Activated CD8-positive, alpha-beta memory T cell treated with anti-CD3 and anti-CD28 coated beads for 1 hour (primary cell): ENCODE measurements at places on chromosomes 3 and 15.
A peak's percentile ranks its signal among the peaks of the same experiment; 100 is the strongest.

DNA sequence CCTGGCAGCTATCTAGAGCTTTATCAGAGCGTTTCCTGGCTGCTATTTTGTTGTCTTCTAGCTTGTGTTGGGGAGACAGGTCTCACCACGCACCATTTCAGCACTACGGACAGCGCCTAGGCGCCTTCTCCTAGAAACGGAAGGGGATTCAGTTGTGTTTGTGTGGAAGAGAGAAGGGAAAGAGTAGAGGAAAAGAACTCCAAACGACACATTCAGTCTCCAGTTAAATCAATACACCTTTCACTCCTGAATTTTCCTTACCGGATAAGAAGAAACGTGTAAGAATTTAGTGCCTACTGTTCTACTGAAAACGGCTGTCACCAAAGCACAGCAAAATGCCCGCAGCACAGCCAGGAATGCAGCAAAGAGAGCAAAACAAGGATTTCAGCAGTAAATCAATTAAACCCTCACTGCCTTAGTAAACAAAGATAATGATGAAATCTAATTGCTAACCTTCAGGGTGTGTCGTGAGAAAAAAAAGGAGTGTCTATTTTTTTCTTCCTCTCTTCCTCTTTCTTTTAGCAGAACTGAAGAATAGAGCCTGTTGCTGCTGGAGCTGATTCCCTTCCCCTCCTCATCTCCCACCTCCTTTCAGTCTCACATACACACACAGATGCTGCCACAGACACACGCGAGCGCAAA, 412 bp upstream of the CTXN2 start:
- peak; percentile 11 for DNase-seq

- no peak for DNase-seq
Measured at GRCh38 chr15:33494306-33494705, 183.5 kb downstream of the RYR3 start.

GRCh38 chr3:120661945-120662344, 20.1 kb downstream of the HGD start:
- DNase-seq, result no peak

- DNase-seq, result peak; percentile 42
Measured at GRCh38 chr15:68783226-68784058, 37.3 kb downstream of the ANP32A start.

DNA sequence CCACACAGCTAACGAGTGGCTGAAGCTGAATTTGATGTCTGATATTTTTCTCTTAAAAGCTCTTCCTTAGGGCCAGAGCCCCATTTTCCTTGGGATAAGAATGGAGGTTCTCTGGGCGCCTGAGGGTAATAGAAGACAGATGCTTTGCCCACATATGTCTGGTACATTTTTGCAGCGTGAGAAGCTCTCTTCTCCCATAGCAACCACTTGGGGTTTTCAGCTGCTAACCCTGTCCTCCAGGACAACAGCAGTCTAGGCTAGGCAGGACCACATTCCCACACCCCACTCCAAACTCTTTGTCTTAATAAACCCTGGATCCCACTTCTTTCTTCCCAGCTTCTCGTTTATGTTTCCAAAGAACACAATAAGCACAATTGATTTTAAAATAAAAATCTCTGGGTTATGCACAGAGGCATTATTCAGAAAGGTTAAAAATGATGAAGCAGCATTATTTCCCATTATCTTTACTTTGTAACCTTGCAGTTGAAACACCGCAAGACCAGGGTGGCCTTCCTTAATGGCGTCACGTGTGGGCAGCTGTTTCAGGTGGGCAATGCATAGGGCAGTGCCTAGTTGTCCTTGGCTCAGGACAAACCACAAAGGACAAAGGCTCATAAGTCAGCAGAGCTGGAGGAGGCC, 56.5 kb upstream of the NTRK3 start:
- DNase-seq, result no peak

GRCh38 chr3:44678480-44679116, 30.1 kb downstream of the ZNF35 start:
- no peak for DNase-seq

- DNase-seq, result no peak
Measured at GRCh38 chr3:155097009-155097349, 16.9 kb downstream of the MME start.

DNA sequence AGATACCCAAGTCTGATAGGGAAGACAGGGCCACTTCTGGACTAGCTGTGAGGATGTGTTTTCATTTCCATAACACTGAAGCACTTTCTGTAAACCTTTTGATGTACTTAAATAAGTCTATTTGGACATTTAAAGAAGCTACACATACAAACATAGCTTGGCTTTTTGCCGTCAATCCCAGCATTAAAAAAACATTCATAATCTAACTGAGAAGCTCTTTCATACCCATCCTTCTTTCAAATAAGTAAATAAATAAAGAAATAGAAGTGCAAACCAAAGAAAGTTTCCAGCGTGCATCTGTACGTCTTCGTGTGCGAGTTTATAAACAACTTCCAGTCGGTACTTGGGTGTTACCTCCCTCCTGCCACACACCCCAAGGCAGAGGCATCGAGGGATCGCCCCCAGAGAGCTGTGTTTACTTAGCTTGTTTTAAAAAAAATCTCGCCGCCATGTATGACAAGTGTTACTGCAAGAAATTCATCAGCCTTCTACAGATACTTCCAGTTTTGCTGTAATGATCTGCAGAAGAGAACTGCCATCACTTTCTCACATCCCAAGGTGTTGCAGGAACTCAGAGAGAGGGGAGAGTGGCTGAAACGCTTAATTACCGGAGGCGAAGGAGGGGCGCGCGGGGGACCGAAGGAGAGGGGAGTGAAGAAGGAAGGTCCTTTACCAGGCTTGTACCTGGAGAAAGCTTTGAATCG, 9.0 kb upstream of the MEIS2 start:
- DNase-seq, result no peak

DNA sequence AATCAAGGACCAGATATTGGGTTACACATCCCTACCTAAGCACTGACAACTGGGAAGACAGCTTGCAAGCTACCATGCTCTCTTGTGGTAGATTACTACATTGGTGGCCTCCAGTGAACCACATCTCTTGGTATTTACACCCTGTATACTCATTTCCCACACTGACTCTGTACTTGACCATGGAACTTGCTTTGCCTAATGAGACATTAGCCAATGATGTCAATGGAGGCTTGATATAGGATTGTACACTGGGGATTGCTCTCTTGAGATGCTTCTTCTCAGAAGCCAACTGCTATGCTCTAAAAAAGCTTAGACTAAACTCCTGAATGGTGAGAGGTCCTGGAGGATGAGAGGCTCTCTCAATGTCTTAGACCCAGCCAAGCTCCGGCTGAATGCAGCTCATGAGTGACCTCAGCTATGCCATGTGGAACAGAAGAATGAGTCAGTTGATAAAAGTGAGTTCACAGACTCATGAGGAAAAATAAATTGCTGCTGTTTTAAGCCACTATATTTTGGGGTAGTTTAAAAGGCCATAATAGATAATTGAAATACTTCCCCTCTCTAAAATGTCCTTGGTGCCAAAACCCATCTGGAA, 61.5 kb upstream of the GALNT15 start:
- DNase-seq, result no peak

DNA sequence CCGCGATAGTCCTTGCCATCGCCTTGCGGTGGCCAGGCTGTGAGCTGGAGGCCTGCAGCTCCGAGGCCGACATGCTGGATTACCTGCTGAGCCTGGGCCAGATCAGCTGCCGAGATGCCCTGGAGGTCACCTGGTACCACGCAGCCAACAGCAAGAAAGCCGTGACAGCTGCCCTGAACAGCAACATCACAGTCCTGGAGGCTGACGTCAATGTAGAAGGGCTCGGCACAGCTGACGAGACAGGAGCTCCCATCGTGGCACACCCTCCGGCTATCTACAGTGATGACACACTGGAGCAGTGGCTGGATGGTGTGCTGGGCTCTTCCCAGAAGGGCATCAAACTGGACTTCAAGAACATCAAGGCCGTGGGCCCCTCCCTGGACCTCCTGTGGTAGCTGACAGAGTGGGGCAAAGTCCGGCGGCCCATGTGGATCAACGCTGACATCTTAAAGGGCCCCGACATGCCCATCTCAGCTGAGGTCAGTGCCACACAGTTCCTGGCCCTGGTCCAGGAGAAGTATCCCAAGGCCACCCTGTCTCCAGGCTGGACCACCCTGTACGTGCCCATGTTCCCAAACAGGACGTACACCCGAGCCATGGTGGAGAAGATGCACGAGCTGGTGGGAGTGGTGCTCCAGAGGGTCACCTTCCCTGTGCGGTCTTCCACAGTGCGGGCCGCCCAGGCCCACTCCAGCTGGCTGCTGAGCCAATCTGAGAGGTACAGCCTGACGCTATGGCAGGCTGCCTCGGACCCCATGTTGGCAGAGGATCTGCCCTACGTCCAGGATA, 70.2 kb downstream of the FAM43A start:
- no peak for DNase-seq

DNA sequence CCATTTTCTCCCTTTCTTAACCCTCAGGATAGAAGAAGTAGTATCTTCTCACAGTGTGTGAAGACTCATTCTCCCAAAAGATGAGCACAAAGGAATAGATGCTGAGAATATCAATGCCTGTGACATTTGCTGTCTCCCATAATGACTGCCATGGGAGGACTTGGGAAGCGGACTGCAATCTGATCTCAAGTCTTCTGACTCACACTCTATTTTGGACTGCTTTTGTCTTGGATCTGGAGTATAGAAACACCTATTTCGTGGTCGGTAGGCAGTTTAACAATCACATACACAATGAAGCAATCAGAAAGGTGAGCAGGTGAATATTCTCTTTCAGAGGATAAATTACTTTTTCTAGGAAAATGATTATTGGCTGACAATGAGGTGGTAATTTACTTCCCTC, 852.0 kb downstream of the FHIT start:
- DNase-seq, result no peak

GRCh38 chr3:4514916-4515315, 21.8 kb downstream of the ITPR1 start:
- DNase-seq, result no peak

DNA sequence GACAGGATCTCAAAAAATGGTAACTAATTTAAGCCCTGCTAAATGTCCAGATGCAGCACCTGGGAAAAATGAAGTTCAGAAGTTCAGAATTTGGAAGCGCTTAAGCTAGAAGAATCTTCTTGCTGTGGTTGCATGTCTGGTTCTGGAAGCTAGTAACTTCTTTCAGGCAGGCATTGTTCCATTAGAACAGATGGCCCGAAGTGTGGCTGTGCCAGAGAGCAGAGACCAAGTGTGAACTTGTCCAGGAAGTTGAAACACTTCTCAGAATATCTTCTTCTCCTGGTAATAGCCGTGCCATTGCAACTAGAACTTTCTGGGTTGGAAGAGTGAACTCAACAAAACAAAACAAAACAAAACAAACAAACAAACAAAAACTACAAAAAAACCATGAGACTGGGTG, 80.0 kb downstream of the MITF start:
- DNase-seq, result no peak

DNA sequence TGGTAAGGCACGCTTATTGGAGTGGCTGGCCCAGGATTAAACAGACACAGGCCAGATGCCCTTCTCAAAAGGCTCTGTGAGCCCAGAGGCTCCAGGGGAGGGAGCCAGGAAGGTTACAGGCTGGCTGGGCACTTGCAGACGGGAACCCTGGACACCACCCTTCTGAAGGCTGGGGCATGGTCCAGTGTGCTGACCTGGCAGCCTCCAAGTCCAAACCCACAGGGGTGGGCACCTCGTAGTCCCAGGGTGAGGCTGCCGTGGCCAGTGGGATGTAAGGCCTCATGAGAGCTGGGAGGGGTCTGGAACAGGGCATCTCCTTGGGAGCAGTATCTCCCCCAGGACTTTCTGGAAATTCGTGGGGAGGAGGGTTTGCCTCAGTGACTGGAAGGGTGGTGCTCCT, 19.6 kb downstream of the EFCC1 start:
- no peak for DNase-seq

DNA sequence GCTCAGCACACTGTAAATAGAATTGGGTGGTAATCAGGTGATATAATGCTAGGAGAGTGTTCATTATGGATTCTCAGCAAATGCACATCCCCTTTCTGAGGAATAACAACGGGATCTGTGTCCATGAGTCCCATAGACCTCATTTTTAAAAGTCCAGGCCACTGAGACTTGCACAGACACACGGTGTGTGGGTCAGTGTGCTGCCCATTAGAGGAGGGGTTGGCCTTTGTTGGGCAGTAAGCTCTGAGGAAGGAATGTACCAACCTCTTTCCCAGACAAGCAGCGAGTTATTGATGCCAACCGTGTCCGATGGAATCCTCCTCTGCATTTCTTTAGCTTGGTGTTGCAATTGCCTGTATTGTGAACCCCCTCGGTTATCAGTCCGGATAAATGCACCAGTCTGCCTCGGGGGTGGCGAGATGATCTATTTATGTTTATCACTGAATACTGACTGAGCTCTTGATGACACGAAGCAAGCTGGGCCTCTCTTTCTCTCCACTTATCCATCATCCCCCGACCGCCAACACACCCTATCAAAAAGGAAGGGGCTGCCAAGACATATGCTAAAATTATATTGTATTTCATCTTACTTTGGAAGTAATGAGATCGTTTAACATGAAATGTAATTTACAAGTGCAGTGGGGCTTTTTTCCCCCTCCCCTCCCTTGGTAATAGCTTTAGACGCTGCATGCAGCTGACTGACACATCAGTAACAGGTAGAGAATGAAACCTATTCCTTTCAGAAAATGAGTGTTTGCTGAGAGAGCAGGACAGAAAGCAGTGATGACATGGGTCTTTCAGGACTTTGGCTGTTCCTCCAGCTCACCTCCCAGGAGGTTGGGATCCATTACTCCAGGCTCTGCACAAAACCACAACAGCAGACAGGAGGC, 126.6 kb upstream of the ST8SIA2 start:
- DNase-seq, result no peak

DNA sequence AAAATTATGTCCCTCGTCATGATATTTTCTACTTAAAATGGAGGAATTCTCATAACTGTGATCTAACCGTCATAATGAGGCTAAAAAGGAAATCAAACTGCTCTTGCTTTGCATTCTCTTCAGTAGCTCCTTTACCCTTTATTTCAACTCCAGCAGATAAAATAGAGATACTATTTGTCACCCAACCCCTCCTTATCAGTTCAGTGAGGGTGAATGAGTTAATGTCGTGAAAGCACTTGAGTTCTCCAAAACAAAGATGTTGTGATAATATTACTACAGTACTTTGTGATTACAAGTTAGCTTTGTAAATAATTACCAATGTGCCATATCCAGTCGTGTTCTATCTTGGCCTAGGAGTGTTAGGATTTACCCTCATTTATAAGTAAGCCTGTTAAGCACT, 63.4 kb upstream of the ANKRD28 start:
- DNase-seq, result no peak

DNA sequence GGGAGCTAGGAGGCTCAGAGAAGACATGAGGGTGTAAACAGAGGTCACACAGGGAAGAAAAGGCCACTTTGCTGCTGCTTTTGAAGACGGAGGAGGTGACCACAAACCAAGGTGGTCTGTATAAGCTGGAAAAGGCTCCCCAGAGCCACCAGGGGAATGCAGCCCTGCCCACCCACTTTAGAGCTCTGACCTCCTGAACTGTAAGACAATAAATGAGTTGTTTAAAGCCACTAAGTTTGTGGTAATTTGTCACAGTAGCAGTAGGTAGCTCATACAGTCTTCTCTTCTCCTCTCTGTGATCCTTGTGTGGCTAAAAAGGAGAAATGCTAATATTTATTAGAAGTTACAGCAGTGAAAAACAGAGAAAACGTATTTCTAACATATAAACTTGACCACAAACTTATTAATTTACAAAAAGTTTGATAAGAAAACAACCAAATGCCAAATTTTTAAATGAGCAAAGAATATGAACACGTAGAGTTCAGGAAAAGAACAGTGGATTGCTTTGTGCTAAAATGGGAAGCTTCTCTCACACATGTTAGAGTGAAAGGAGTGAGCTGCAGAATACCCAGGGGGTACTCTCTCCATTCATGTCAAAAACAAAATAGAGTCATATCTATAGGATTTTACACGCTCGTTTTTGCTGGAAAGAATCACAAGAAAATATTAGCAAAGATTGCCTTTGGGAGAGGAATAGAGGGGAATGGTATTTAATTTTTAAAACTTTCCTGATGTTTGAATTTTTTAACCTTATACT, 71.0 kb downstream of the NOX5 start:
- DNase-seq, result no peak
